ENCODE measurements at places on chromosomes 1 and 21. TPM values are rescaled to one million over a fixed set of nuclear protein-coding genes. Genes with fewer than 3 reads are reported as not detected.

Gene RPS27
- total RNA-seq, result 2,355 TPM

Gene KLF17
- 0.58 TPM for total RNA-seq

Gene NTMT2
- total RNA-seq, result not detected

Gene TDRD10
- 19.7 TPM for total RNA-seq

Gene THEM4
- total RNA-seq, result 11.5 TPM

- no peak overlapping the region for H3K4me3 ChIP-seq
- no peaks in the 10 kb centered on the region for H3K27me3 ChIP-seq
- no peak overlapping the region for H3K27ac ChIP-seq
- no peaks in the 10 kb centered on the region for H3K4me1 ChIP-seq
- H3K36me3 ChIP-seq, result no peaks in the 10 kb centered on the region
- no peak for DNase-seq
These were observed 90.1 kb downstream of the PRDM16 start for GRCh38 chr1:3159121-3159520.

- DNase-seq, result no peak
- no peaks in the 10 kb centered on the region for H3K27me3 ChIP-seq
- H3K27ac ChIP-seq, result no peak overlapping the region
These were observed 673.0 kb downstream of the USP25 start for GRCh38 chr21:16402752-16403151.

- no peaks in the 10 kb centered on the region for H3K4me1 ChIP-seq
- H3K27me3 ChIP-seq, result no peaks in the 10 kb centered on the region
- no peak overlapping the region for H3K4me3 ChIP-seq
- no peaks in the 10 kb centered on the region for H3K36me3 ChIP-seq
- DNase-seq, result peak; percentile 40
These were observed 717.9 kb upstream of the CXADR start for GRCh38 chr21:16794950-16795349.

GRCh38 chr1:64956733-64957441 is 9.5 kb downstream of the JAK1 start:
- H3K36me3 ChIP-seq, result no peaks in the 10 kb centered on the region
- no peak overlapping the region for H3K27ac ChIP-seq
- no peak for DNase-seq

GRCh38 chr1:188006354-188006753 is 1177.6 kb downstream of the PLA2G4A start:
- no peaks in the 10 kb centered on the region for H3K36me3 ChIP-seq
- no peak overlapping the region for H3K4me3 ChIP-seq
- no peaks in the 10 kb centered on the region for H3K4me1 ChIP-seq
- no peak for DNase-seq
- no peaks in the 10 kb centered on the region for H3K27me3 ChIP-seq

- H3K4me3 ChIP-seq, result no peak overlapping the region
- DNase-seq, result no peak
- H3K27ac ChIP-seq, result no peak overlapping the region
- no peaks in the 10 kb centered on the region for H3K4me1 ChIP-seq
- H3K27me3 ChIP-seq, result no peaks in the 10 kb centered on the region
- no peaks in the 10 kb centered on the region for H3K36me3 ChIP-seq
These were observed 2.1 kb upstream of the DNMT3L start for GRCh38 chr21:44263768-44264167.

DNA sequence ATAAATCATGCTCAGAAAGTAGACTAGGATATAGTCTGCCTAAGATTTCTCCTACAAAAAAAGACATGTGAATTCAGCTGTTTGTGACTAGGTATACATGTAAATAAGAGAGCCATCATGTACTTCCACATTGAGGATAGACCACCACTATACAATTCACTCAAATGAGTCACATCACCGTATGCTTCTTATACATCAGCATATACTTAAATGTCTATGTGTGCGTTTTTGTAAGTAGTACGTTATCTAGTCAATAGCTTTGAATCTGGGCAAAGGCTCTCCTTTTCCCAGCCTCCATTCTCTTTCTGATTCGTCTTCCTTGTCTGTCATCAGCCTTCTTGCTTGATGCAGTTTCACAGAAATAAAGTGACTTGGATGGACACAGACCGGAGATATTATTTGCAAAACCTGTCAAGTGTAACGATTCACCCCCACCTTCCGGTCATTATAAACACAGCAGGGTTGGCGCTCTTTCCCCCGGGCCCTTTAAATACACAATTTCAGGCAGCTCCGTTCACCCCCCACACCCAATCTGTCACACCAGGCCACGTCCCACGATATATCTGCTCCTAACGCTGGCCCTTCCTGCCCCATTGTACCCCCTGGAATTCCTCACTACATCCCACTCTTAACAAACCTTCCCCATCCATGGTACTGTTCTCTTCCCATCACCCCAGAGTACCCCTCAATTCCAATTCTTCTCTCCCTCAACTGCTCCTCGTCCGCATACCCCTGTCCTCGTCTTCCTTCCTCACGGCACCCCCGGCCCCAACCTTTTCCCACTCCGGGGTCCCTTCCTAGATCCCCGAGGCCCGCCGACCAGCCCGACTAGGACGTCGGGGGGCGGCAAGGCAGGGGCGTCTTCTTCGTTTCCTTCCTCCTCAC is 636 bp downstream of the VAMP4 start:
- H3K36me3 ChIP-seq, result no peaks in the 10 kb centered on the region
- DNase-seq, result peak; percentile 44
- peak overlapping the region; percentile 94 for H3K4me3 ChIP-seq
- H3K27me3 ChIP-seq, result no peaks in the 10 kb centered on the region
- peaks cover 9% of the 10 kb centered on the region for H3K4me1 ChIP-seq
- H3K27ac ChIP-seq, result peak overlapping the region; percentile 96

DNA sequence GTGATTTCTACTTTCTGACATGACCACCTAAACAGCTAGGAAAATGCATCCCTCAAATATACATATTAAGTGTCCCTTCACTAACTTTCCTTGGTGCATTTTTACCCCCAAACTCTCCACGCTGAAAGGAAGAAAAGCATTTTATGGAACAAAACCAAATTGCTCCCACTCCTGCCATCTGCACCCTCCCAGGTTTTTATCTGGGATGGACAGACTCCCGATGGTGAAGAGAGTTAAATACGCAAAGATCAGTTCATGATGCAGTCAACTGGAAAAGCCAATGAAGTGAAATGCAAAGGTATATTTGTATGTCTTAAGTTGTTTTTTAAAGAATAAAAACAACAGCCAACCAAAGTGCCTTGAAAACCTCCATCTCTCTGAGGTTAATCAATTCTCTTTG is 2.7 kb downstream of the DSTYK start:
- H3K4me1 ChIP-seq, result no peaks in the 10 kb centered on the region
- H3K27ac ChIP-seq, result no peak overlapping the region
- H3K27me3 ChIP-seq, result no peaks in the 10 kb centered on the region
- H3K4me3 ChIP-seq, result no peak overlapping the region
- DNase-seq, result no peak

DNA sequence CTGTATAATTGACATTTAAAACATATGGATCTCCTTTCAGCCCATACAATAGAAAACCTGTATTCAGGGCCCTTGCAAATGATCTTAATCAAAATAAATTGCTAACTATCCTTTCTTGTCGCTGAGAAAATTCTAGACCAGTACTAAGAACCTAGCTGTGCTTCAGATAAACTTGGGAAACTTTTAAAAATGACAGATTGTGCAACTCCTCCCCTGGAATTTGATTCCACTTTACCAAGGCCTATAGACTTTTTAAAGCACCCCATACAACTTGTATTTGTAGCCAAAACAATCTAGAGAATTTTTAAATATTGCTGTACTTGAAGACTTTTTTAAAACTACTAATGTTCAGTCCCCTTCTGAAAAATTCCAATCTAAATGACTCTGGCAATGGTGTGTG is 51.6 kb downstream of the ZNF644 start:
- H3K27ac ChIP-seq, result no peak overlapping the region
- no peak overlapping the region for H3K4me3 ChIP-seq
- DNase-seq, result no peak
- no peaks in the 10 kb centered on the region for H3K4me1 ChIP-seq

- H3K4me1 ChIP-seq, result no peaks in the 10 kb centered on the region
- H3K4me3 ChIP-seq, result no peak overlapping the region
- no peak for DNase-seq
- H3K27me3 ChIP-seq, result no peaks in the 10 kb centered on the region
- no peaks in the 10 kb centered on the region for H3K36me3 ChIP-seq
These were observed 44.8 kb downstream of the RIMS3 start for GRCh38 chr1:40620586-40621210.

DNA sequence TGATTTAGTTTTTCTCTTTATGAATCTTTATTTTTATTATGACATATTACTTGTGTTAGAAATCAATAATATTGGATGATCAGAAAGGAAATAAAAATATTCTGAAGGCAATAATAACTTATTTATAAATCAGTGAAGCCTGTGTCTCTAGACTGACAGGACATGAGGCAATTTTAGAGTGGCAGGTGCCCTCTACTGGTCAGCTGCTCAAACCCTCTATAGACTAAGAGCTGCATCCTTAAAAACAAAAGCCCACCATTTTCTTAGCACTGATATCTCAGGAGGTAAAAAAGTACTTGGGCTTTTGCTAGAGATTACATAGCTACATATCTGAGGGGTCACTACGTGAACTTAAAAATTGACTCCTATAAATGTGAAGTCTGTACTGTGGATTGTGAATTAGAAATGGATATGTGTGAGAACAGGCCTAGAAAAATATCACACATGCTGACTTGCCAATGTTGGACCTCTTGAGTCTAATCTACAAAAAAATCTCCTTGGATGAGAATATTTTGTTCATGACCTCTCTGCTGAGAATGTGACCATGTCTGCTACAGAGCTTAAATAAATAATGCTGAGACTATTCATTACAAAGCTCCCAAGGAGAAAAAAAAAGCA is 597.9 kb upstream of the ADAMTS5 start:
- H3K4me3 ChIP-seq, result no peak overlapping the region
- DNase-seq, result peak; percentile 27

- DNase-seq, result no peak
- H3K4me3 ChIP-seq, result no peak overlapping the region
- no peaks in the 10 kb centered on the region for H3K27me3 ChIP-seq
- no peaks in the 10 kb centered on the region for H3K36me3 ChIP-seq
- no peak overlapping the region for H3K27ac ChIP-seq
- H3K4me1 ChIP-seq, result no peaks in the 10 kb centered on the region
These were observed 79.5 kb downstream of the BCAR3 start for GRCh38 chr1:93602101-93602500.

- H3K27ac ChIP-seq, result no peak overlapping the region
- no peaks in the 10 kb centered on the region for H3K4me1 ChIP-seq
- H3K27me3 ChIP-seq, result no peaks in the 10 kb centered on the region
- no peak for DNase-seq
These were observed 73.5 kb downstream of the ASTN1 start for GRCh38 chr1:177091040-177091439.

DNA sequence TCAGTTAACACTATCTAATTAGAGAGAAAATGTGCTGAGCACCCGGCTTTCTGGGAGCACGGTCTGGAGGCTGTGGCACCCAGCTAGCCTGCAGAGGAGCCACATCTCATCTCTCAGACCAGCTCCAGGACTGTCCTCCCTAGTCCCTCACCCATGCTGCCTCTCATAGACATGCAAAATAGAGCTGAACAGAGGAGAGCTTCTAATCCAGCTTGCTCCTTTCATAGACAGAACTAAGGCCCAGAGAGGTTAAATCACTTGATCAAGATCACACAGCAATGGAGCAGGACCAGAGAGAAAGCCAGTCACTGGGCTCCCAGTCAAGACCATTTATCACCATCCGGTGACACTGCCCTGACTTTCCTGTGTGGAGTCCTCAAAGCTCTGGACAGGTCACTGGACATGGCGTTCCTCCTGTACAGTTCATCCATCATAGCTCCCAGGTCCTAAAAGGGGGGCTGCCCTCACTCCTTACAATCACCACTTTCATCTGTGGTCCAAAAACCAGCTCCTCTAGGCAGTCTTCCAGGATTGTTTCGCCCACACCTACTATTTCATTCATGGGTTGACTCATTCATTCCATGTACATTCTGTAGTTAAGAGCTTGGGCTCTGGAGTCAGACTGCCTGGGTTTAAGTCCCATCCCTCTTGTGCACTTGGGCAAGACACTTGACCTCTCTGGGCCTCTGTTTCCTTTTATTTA is 8.8 kb upstream of the CAMK2N1 start:
- H3K36me3 ChIP-seq, result no peaks in the 10 kb centered on the region
- no peak overlapping the region for H3K27ac ChIP-seq
- no peaks in the 10 kb centered on the region for H3K27me3 ChIP-seq
- H3K4me1 ChIP-seq, result no peaks in the 10 kb centered on the region
- H3K4me3 ChIP-seq, result no peak overlapping the region

- H3K36me3 ChIP-seq, result no peaks in the 10 kb centered on the region
- H3K4me3 ChIP-seq, result no peak overlapping the region
- H3K27me3 ChIP-seq, result no peaks in the 10 kb centered on the region
- no peak for DNase-seq
These were observed 48.2 kb downstream of the HHAT start for GRCh38 chr1:210376836-210377372.

- H3K36me3 ChIP-seq, result no peaks in the 10 kb centered on the region
- DNase-seq, result no peak
- H3K27ac ChIP-seq, result no peak overlapping the region
- no peaks in the 10 kb centered on the region for H3K27me3 ChIP-seq
- H3K4me1 ChIP-seq, result no peaks in the 10 kb centered on the region
These were observed 316.7 kb downstream of the BRINP2 start for GRCh38 chr1:177487481-177487880.

- peak overlapping the region; percentile 53 for H3K4me3 ChIP-seq
- no peak for DNase-seq
- peak overlapping the region; percentile 90 for H3K27ac ChIP-seq
- H3K27me3 ChIP-seq, result no peaks in the 10 kb centered on the region
- no peaks in the 10 kb centered on the region for H3K4me1 ChIP-seq
These were observed 476 bp downstream of the AXDND1 start for GRCh38 chr1:179366093-179366800.

DNA sequence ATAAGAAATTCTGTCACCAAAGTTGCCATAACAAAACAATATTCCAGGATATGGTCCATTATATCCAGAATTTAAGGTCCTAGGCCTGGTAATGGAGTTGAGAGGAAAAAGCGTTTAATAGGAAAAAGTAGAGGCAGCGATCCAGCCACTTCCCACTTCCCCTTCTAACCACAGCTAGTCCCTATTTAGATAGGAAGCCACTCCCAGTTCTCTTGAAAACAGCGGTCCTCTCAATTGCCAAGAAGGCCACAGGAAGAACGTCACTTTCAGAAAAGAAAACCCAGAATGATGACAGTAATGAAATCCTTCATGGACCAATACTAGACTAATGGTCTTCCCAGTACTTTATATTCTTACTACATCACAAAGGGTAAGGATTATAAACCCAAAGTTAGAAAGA is 38.6 kb downstream of the ABL2 start:
- no peak for DNase-seq
- peak overlapping the region; percentile 69 for H3K27ac ChIP-seq
- no peak overlapping the region for H3K4me3 ChIP-seq
- H3K4me1 ChIP-seq, result no peaks in the 10 kb centered on the region
- no peaks in the 10 kb centered on the region for H3K36me3 ChIP-seq

- no peaks in the 10 kb centered on the region for H3K27me3 ChIP-seq
- no peaks in the 10 kb centered on the region for H3K36me3 ChIP-seq
- DNase-seq, result peak; percentile 1
- no peak overlapping the region for H3K4me3 ChIP-seq
- no peak overlapping the region for H3K27ac ChIP-seq
These were observed 51.2 kb upstream of the LRP8 start for GRCh38 chr1:53378932-53379661.
